Activated CD8-positive, alpha-beta T cell treated with anti-CD3 and anti-CD28 coated beads for 36 hours (primary cell): ENCODE measurements at places on chromosomes 1 and 21. TPM values are rescaled to one million over a fixed set of nuclear protein-coding genes. Genes with fewer than 3 reads are reported as not detected.

DNA sequence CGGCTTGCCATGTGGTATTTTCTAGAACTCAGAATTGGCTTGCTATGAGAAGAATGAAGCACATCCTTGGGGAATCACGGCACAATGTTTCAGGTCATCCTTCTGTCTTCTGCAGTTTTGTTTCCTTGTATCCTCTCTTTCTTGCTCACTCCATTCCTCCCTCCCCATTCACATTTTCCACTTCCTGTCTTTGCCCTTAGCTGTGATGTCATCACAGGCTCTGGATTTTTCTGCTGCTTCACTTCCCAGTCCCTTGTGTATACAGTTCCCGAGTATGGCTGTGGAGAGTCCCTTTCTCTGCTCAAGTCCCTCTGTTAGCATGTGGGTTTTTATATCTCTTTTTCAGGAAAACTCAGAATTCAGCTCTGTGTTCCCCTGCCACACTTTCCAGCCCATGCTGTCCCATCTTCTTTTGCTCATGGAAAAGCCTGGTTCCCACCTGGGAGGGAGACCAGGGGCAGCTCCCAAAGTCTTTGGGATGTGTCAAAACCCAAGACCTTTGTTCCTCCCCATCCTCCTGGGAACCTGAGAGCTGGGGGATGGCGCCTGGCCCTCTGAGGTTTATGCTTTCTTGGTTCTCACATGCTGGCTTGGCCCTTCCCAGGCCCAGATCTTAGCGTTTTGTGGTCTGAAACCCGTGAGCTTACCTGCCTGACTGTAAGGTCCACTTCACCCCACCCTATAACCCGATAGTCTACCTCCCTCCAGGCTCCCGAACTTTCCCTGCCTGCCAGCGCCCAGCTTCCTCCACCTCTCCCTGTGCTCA, 4.8 kb upstream of the RGS16 start:
- peaks cover 66% of the 10 kb centered on the region for H3K27me3 ChIP-seq
- no peak overlapping the region for H3K27ac ChIP-seq
- DNase-seq: no peak
- peaks cover 50% of the 10 kb centered on the region for H3K4me1 ChIP-seq

GRCh38 chr1:56326056-56326455, 253.3 kb downstream of the PLPP3 start:
- no peak overlapping the region for H3K4me3 ChIP-seq
- DNase-seq: no peak
- no peaks in the 10 kb centered on the region for H3K36me3 ChIP-seq

DNA sequence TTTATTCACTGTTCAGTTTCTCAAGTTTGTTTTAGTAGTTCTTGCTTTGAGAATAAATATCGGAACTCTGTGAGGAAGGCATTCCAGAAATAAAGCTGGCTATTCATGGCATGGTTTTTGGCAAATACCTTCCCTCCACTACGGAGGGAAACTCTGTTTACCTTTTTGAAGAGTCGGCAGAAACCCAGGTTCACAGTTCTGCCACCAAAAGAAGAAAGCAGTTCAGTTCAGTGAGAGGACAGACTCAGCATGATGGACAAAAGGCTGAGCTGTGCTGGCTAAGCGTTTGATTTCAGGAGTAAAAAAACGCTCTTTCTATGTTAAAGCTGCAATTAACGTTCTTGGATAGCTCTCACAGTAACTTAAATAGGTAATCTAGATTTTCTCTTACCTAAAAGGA, 42.4 kb downstream of the CNN3 start:
- H3K27me3 ChIP-seq: no peaks in the 10 kb centered on the region
- no peak overlapping the region for H3K27ac ChIP-seq
- H3K4me1 ChIP-seq: peaks cover 10% of the 10 kb centered on the region
- DNase-seq: no peak

- no peaks in the 10 kb centered on the region for H3K36me3 ChIP-seq
- no peak overlapping the region for H3K4me3 ChIP-seq
- H3K4me1 ChIP-seq: no peaks in the 10 kb centered on the region
- peaks cover 6% of the 10 kb centered on the region for H3K27me3 ChIP-seq
These were observed 212.9 kb downstream of the KCNH1 start for GRCh38 chr1:210920716-210921694.

ATP5IF1 gene
- total RNA-seq: 170 TPM

DNA sequence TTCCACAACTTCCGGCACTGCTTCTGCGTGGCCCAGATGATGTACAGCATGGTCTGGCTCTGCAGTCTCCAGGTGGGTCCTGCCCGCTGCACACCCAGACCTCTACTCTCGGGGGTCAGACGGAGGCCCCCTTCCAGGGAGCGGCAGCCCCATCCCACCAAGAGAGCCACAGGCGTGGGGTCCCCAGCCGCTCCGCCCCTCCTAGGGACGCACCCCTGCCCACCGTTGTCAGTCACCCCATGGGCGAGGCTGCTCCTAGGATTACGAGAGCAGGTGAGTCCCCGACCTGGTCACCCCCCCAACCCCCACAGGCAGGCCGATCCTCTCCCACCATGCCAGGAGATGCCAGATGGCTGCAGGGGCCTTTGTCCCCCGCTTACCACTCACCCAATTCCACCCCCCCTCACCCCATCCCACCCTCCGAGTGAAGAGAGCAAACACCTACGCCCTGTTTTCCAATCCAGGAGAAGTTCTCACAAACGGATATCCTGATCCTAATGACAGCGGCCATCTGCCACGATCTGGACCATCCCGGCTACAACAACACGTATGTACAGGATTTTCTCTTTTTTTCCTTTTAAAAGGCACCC, 107.0 kb downstream of the PDE9A start:
- H3K27me3 ChIP-seq: no peaks in the 10 kb centered on the region
- no peak for DNase-seq
- no peaks in the 10 kb centered on the region for H3K4me1 ChIP-seq
- no peaks in the 10 kb centered on the region for H3K36me3 ChIP-seq
- no peak overlapping the region for H3K27ac ChIP-seq

BSND gene
- total RNA-seq: not detected

GRCh38 chr1:155063550-155064110, at the start of gene EFNA4:
EFNA4 (plus strand) TSS chr1:155063740; CDS start chr1:155063824, 84 bp downstream.
- peaks cover 11% of the 10 kb centered on the region for H3K36me3 ChIP-seq
- H3K27ac ChIP-seq: peak within 1 kb of the TSS; percentile 39
- peaks cover 32% of the 10 kb centered on the region for H3K4me1 ChIP-seq
- H3K27me3 ChIP-seq: no peaks in the 10 kb centered on the region

RNU1-1 gene
- 820 TPM for total RNA-seq

DNA sequence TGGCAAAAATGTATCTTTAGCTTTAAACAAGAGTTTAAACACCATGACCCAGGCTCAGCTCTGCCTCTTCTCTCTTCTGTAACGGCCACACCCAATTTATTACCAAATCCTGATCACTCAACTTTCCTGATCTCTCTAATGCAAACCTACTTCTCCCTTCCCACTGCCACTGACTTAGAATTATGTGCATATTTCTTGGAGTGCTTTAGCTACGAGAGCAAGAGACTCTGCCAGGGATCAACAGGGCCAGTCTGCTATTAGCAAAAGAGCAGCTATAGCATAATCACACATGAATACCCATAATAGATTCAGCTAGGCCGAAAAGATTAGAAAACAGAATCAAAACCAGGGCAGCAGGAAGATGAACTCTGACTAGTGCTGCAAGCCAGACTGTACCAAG, 215.5 kb downstream of the MRPL39 start:
- no peak overlapping the region for H3K4me3 ChIP-seq
- H3K4me1 ChIP-seq: peaks cover 24% of the 10 kb centered on the region
- peaks cover 2% of the 10 kb centered on the region for H3K27me3 ChIP-seq
- H3K27ac ChIP-seq: no peak overlapping the region
- H3K36me3 ChIP-seq: no peaks in the 10 kb centered on the region

GRCh38 chr1:112257043-112257835, 138.8 kb upstream of the CTTNBP2NL start:
- H3K36me3 ChIP-seq: no peaks in the 10 kb centered on the region
- DNase-seq: no peak
- H3K4me3 ChIP-seq: no peak overlapping the region
- H3K4me1 ChIP-seq: no peaks in the 10 kb centered on the region
- peaks cover 12% of the 10 kb centered on the region for H3K27me3 ChIP-seq
- no peak overlapping the region for H3K27ac ChIP-seq

USP48 gene
- total RNA-seq: 72.4 TPM
